ENCODE measurements at places on chromosomes 1 and 21. TPM values are rescaled to one million over a fixed set of nuclear protein-coding genes. Genes with fewer than 3 reads are reported as not detected.

DNA sequence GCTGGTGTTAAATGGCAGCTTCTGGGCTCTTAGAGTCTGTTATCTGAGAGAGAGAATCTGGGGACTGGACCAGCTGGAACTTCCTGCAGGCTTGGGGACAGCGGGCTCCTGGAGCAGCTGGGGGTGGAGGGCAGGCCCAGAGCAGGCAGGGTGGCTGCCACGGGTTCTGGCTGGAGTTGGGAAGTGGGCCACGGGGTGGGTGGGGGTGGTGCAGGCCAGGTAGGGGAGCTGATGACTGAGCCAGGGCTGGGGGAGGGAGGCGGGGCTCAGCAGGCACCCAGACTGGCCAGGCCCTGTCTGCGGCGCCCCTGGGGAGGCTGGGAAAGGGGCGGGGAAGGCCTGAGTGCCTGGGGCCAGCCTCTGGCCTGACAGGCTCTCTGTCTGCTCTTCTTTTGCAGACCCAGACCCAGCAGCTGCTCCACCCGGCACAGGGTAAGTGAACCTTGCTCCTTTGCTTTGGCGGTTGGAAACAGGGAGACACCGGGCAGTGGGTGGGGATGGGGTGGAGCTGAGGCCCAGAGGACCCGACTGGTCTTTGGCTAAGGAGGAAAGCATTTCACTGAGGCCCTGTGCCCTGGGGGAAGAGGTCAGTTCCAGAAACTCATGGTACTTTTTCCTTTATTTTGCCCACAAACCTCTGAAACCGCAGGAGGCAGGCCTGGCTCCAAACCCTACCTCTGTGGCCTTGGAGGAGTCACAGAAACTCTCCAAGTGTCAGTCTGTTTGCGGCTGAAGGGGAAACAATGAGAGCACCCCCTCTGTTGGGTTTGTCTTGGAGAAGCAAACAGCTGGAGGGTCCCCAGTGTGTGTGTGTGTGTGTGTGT lies 48.8 kb downstream of the ARHGEF10L start:
- H3K27ac ChIP-seq: no peak overlapping the region
- peaks cover 8% of the 10 kb centered on the region for H3K27me3 ChIP-seq
- no peaks in the 10 kb centered on the region for H3K4me1 ChIP-seq
- H3K36me3 ChIP-seq: no peaks in the 10 kb centered on the region
- no peak for DNase-seq

Gene RHEX
- not detected for total RNA-seq

DNA sequence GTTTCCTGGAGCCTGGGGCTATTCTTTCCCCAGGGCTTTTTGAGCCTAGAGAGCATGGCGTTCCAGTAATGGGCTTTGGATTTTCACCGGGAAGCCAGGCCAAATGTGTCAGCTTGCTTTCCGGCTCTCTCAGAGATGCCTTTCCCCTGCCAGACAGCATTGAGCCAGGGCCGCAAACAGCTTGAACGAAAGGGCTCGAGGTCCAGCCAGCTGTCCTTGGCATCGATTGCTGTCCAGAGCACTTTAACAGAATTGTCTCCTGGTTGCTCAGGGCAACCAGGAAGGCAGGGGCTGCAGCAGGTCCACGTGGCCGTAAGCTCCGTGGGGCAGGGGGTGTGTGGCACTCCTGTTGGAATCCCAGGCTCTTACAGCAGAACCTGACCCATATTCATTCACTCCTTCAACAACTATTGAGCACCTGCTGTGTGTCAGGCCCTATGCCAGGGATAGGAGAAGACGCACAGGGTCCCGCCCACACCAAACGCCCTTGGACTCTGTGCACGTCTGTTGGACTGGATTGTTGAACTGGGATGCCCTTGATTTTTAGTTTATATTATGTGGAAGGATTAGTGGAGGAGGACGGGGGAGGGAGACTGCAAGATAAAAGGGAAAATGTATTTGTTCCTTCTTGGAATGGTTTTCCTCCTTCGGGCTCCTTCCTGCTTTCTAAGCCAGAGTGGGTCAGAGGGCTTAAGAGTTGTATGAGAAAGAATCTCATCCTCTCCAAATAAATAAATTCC lies 38.7 kb upstream of the EFHD2 start:
- no peaks in the 10 kb centered on the region for H3K36me3 ChIP-seq
- no peak for DNase-seq
- no peak overlapping the region for H3K27ac ChIP-seq
- no peaks in the 10 kb centered on the region for H3K4me1 ChIP-seq
- H3K27me3 ChIP-seq: peaks cover 11% of the 10 kb centered on the region

DNA sequence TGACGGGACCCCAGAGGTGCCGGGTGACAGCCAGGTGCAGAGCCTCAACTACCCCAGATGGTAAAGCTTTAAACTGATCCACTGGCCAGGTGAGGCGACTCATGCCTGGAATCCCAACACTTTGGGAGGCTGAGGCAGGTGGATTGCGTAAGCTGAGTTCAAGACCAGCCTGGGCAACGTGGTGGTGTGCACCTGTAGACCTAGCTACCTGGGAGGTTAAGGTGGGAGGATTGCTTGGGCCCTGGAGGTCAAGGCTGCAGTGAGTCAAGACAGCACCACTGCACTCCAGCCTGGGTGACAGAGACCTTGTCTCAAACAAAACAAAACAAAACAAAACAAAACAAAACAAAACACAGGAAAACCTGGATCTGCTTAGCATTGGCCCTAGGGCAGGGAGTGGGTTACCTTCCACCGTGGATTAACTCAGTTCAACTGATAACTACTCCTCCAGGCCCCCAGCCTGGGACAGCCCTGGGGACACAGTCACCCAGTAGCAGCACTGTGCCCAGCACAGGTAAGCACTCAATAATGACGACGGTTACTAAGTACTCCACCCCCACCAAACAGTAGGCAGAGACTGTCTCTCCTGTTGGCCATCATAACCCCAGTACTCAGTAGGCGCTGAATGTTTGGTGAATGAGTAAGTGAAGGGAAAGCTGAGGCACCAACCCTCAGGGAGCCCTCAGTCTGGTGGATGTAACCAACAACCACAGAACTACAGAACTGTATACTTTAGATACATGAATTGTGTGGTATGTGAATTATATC lies 21.6 kb downstream of the SLC66A1 start:
- peaks cover 4% of the 10 kb centered on the region for H3K36me3 ChIP-seq
- H3K27me3 ChIP-seq: no peaks in the 10 kb centered on the region
- H3K4me3 ChIP-seq: no peak overlapping the region

GRCh38 chr1:42847111-42847595 lies 740 bp downstream of the ZNF691 start:
- H3K4me1 ChIP-seq: peaks cover 4% of the 10 kb centered on the region
- H3K36me3 ChIP-seq: peaks cover 25% of the 10 kb centered on the region
- no peaks in the 10 kb centered on the region for H3K27me3 ChIP-seq
- DNase-seq: no peak
- peak overlapping the region; percentile 72 for H3K4me3 ChIP-seq
- peak overlapping the region; percentile 32 for H3K27ac ChIP-seq

DNA sequence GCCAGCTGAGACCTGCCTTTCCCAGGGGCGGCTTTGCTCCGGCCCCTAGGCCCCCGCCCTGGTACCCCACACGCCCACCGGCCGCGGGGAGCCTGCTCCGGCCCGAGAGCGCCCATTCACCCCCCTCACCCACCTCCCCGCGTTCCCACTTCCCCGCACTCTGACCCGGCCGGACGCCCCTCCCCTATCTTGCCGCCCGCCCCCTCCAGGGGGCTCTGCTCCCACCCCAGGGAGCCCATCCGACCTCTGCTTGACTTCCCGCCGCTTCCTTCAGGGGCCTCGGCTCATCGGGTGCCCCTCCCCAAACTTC lies 466 bp downstream of the HTR6 start:
- no peak overlapping the region for H3K27ac ChIP-seq
- peaks cover 43% of the 10 kb centered on the region for H3K27me3 ChIP-seq
- no peak for DNase-seq
- H3K36me3 ChIP-seq: no peaks in the 10 kb centered on the region

Gene C1orf21
- total RNA-seq: 7.8 TPM

Gene PSMB4
- total RNA-seq: 232 TPM

DNA sequence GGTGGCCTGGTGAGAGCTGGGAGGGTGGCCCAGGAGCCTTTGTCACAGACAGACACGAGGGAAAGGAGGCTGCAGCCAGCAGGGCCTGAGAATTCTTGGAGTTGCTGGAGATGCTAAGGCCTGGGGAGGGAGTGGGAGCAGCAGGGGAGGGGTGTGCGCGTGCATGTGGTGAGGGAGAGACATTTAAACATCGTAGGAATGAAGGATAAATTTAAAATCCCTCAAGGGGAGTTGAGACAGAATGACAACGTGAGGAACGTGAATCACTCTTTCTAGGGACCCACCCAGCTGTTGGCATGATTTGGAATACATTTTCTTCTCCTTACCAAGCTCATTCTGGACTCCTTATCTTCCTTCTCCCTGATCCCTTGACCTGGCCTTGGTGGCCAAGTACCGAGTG lies 73.3 kb upstream of the CACNA1E start:
- H3K4me3 ChIP-seq: no peak overlapping the region
- no peaks in the 10 kb centered on the region for H3K4me1 ChIP-seq
- H3K27me3 ChIP-seq: no peaks in the 10 kb centered on the region
- no peak overlapping the region for H3K27ac ChIP-seq

Gene GORAB
- 21.8 TPM for total RNA-seq

GRCh38 chr1:164838786-164839185 lies 279.8 kb downstream of the PBX1 start:
- H3K27ac ChIP-seq: no peak overlapping the region
- H3K36me3 ChIP-seq: no peaks in the 10 kb centered on the region
- H3K4me3 ChIP-seq: no peak overlapping the region
- no peak for DNase-seq
- H3K27me3 ChIP-seq: no peaks in the 10 kb centered on the region

DNA sequence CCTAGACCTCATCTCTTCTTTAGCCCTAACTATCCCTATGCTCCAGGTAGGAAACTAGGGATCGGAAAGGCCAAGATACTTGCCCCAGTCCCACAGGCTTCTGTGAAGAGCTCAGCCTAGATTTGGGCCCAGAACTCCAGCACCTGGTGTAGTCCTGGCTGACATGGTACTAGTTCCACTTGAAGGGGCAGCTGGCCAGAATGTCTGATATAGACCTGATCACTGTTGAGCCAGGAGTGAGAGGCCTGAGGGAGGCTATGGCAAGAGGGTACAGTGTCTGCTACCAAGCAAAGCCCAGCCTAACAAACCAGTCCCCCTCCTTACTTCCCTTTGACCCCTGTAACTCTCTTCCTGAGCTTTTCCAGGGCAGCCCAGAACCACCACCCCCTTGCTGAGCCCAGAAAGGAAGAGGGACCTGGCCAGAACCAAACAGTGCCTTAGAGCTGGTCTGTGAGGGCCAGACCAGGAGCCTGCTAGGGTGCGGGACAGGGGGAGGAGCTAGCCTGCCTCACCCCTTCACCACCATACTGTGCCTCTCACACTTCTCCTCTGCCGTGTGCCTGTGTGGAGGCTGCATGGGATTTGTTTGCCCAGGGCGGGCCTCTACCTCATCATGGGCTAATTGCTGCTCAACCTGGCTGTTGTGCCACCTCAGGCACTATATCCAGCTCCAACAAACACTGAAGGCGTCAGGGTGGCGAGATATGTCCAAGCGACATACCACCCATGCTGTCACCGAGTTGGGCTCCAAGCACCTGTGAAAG lies 10.9 kb downstream of the POMGNT1 start:
- peaks cover 33% of the 10 kb centered on the region for H3K36me3 ChIP-seq
- H3K4me1 ChIP-seq: no peaks in the 10 kb centered on the region
- H3K4me3 ChIP-seq: no peak overlapping the region
- no peak for DNase-seq
- H3K27me3 ChIP-seq: no peaks in the 10 kb centered on the region

GRCh38 chr1:26373789-26374188 lies 1.2 kb upstream of the ZNF683 start:
- H3K27me3 ChIP-seq: no peaks in the 10 kb centered on the region
- DNase-seq: no peak
- H3K4me1 ChIP-seq: peaks cover 56% of the 10 kb centered on the region
- no peaks in the 10 kb centered on the region for H3K36me3 ChIP-seq
- peak overlapping the region; percentile 60 for H3K27ac ChIP-seq
- H3K4me3 ChIP-seq: no peak overlapping the region

DNA sequence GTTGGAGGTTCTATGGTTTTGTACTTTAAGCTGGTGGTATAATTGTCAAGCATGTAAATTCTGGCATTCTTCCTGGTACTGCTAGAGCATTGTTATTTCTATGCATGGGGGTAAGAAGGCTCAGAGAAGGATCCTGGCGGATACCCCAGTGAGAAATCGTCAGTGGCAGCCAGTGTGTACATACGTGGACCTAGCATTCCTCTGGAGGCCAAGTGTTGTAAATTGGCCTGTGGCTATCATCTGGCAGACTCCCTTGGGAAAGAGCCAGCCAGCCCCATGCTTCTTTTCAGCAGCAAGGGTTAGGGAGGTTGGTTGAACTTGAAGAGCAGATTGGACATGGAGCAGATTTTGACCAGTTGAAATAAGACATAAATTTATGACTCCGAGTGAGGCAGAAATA lies 5.2 kb upstream of the AGO3 start:
- no peaks in the 10 kb centered on the region for H3K27me3 ChIP-seq
- no peaks in the 10 kb centered on the region for H3K36me3 ChIP-seq
- peaks cover 6% of the 10 kb centered on the region for H3K4me1 ChIP-seq
- H3K27ac ChIP-seq: no peak overlapping the region
- DNase-seq: no peak

Gene MMEL1
- 0.72 TPM for total RNA-seq

Gene IFI44
- 38.1 TPM for total RNA-seq

DNA sequence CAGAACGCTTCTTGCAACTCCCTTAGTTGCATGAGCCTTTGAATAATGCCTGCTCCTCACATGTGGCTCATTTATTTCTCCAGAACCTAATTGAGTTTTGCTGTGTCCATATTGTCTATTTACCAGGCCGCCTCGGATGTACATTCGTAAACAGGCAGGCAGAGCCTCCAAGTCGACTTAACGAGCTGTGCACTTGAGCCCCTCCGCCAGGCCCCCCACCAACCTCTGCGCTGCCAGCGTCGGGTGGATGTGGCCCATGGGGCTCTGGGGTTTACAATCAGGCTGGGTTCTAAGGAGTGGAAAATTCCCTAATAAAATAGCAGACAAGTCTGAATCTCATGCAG lies 106.1 kb downstream of the NPHP4 start:
- no peak overlapping the region for H3K27ac ChIP-seq
- H3K27me3 ChIP-seq: no peaks in the 10 kb centered on the region
- no peak overlapping the region for H3K4me3 ChIP-seq
- DNase-seq: no peak
- no peaks in the 10 kb centered on the region for H3K36me3 ChIP-seq

Gene ALPL
- total RNA-seq: not detected

Gene MATN1
- total RNA-seq: 0.20 TPM

DNA sequence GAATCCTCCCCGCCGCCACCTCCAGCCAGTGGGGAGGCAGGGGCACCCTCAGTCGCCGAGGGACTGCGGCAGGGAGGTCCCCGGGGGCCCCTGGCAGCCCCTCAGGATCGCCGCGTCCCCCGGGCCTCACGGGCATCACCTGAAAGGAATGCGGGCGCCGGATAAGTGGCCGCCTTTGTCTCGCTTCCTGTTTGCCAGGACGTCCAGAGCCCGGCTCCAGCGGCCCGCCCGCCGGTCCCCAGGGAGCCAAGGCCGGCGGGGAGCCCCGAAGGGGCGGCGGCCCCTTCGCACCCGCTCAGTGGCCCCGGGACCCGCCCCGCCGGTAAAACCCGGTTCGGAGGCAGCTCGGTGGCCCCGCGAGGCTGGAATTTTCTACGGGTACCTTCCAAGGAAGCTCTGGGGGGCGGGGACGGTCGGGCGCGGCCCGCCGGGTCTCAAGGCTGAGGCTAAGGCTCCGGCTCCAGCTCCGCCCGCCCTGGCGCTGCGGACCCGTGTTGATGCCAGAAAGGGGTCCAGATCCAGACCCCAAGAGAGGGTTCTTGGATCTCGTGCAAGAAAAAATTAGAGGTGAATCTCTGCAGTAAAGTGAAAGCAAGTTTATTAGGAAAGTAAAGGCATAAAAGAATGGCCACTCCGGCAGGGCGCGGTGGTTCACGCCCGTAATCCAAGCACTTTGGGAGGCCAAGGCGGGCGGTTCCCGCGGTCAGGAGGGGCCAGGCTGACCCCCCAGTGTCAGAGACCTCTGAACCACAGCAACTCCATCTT lies 12.6 kb downstream of the TINAGL1 start:
- no peak for DNase-seq
- H3K36me3 ChIP-seq: no peaks in the 10 kb centered on the region
- peaks cover 48% of the 10 kb centered on the region for H3K27me3 ChIP-seq
- no peak overlapping the region for H3K27ac ChIP-seq
